NCI-H1417 treated with DMSO at 0.1 percent for 48 hours (cell line): ENCODE measurements at places on chromosomes 13 and 19.
A peak's percentile ranks its signal among the peaks of the same experiment; 100 is the strongest.

DNA sequence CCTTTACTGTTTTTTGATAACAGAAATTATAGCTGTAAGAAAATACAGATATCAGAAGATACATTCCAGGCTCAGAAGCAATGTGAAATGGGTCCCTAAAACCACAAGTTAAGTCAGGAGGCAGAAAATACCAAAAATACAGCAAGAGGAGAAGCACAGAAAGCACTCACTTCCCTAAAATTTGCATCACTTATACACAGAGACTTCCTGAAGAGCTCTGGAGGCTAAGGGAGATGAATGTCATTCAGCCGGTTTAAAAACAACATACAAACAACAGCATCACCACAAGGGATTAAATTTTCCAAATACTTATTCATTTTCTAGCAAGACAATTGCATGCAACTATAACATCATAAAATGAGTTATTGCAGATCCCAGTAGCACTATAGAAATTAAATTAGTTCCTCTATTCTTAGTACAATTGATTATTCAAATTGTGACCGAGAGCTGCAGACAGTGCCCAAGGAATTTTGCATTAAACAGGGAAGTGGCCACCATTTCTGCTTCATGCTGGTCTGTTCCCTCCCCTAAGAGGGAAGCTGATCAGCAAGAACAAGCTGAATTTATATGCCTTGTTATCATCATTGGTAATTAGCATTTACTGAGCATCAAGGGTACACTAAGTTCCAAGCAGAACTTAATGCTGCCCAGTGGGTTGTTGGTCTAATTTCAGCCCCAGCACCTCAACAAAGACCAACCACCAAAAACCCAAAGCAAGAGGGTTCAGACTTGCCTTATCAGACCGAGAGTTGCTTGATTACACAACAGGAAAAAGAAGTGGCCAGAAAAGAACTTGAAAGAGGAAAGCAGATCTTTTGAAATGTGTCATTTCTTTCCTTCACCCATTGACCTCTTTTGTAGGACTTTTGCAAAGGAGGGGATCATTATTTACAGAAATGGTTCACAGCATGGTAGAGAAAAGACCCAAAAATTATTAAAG, 140.7 kb downstream of the KCTD12 start:
- no peak for DNase-seq

DNA sequence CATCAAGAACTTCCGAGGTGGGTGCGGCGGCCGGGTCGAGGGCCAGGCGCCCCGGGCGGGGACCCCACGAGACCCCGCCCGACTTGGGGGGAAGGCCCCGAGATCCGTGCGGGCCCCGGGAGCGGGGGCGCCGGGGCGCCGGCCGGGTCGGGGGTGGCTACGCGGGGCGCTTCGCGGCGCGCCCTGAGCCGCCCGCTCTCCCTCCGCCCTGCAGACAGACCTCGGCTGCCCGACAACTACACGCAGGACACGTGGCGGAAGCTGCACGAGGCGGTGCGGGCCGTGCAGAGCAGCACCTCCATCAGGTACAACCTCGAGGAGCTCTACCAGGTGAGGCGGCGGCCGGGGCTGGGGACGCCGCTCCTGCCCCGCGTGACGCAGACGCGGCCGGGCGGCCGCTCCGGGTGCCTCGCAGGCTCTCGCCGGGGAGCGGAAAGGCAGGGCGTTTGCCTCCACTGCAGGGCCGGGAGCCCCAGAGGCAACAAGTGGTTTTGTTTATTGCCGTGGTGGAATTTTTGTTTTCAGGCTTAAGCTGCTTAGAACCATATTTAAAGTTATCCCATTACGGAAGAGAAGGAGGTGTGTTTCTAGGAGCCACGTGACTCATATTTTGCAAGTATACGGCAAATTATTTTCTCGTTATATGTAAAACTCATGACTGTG, 477 bp downstream of the CUL4A start:
- peak; percentile 2 for DNase-seq

GRCh38 chr19:38839816-38840582, 8.4 kb upstream of the ECH1 start:
- DNase-seq, result no peak

GRCh38 chr13:51539887-51540286, 44.4 kb upstream of the WDFY2 start:
- DNase-seq, result no peak

GRCh38 chr19:33800012-33800680, 3.5 kb downstream of the KCTD15 start:
- DNase-seq, result no peak

DNA sequence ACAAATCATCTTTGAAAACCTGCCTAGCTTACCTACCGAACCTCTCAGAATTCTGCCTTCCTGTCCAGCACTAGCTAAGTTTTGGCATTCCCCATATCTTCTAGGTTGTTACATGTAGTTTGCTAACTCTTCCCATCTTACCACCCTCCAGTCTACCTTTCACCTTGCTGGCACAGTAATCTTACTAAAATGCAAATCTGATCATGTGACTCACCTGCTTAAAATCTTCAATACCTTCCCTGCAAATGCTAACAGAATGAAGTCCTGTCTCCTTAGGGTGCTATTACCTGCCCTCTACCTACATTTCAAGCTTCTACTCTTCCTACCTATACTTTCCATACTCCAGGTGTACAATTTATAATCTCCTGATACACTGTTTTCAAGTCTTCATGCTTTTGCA, 30.4 kb downstream of the INTS6 start:
- DNase-seq, result no peak

GRCh38 chr13:34617473-34618083, 324.5 kb upstream of the NBEA start:
- DNase-seq, result no peak

DNA sequence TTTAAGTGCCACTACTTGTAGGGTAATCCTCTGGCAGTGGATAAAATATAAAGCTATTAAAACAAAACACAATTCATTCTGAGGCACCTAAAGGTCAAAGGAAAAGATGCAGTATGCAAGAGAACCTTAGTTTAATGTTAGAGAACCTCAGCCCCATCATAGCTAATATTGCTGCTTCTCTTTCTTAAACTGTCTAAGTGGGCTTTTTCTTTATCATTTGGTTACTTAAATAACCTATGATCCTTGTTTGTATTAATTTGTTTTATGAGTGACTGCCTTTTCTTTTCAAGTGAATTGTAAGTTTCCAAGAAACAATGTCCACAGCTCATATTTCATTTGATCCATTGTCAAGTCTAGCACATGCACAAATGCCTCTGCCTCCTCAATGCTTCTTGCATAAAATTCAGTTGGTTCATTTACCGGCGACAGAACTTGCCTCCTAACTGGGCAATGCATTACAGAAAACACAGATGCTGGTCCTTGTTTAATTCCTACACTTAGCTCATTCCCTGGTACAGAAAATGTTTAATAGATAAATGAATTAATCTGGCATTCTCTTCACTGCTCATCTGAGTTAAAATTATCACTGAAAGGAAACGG, 1049.8 kb downstream of the OLFM4 start:
- DNase-seq, result no peak

DNA sequence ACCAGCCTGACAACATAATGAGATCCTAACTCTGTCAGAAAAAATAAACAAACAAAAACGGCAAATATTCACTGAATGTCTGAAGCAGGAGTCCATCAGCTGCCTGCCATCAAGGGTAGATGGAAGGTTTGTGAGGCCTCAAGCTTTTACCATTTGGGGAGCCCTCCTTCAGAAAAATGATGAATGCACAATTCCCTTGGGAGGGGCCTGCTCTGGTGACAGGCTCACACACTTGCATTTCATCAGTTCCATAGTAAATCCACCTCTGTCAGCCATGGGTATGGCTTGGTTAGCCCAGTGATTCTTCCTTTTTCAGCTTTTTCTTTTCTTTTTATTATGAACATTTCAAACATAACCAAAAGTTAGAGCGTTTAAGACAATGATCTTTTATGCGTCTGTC, 26.3 kb upstream of the KATNAL1 start:
- DNase-seq, result no peak

- DNase-seq, result no peak
Measured at GRCh38 chr13:108915095-108915633, 285.8 kb downstream of the MYO16 start.

GRCh38 chr19:21611659-21612402, 106.4 kb downstream of the ZNF429 start:
- no peak for DNase-seq

DNA sequence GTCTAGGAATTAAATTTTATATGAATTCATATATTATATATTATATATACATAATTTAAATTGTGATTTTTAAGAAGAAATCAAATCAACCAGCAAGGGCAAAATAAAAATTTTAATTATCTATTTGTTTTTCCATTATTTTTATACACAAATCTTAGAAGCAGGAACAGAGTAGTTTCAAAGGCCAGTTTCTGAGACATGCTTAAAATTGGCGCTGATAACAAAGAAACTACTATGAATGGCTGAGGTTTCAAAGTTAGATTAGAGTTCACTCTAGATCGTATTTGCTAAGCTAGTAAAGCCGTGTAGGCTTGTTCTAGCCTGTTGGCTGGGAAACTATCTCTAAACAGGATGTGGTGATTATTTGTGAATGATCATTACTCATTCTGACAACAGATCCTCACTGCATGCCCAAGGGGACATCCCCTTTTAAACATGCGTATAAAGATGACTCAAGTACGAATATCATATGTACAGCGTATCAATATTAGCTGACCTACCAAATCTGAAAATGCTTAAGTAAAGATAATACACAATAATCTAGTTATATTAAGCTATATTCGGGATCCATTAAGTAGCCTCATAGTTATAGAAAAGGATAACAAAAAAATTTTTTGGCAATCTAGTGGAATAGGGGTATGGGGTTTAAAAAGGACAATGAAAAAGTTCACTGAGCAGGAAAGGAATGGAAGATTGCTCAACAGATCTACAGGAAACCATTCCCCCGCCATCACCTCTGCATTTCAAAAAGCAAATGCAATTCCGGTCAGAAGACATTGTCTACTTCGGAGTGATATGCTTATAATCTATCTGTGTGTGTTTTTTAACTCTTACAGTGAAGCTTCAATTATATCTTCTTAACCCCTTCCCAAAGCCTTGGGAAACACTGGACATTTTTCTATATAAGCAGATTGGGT, 150.1 kb downstream of the SHISA2 start:
- DNase-seq, result no peak

DNA sequence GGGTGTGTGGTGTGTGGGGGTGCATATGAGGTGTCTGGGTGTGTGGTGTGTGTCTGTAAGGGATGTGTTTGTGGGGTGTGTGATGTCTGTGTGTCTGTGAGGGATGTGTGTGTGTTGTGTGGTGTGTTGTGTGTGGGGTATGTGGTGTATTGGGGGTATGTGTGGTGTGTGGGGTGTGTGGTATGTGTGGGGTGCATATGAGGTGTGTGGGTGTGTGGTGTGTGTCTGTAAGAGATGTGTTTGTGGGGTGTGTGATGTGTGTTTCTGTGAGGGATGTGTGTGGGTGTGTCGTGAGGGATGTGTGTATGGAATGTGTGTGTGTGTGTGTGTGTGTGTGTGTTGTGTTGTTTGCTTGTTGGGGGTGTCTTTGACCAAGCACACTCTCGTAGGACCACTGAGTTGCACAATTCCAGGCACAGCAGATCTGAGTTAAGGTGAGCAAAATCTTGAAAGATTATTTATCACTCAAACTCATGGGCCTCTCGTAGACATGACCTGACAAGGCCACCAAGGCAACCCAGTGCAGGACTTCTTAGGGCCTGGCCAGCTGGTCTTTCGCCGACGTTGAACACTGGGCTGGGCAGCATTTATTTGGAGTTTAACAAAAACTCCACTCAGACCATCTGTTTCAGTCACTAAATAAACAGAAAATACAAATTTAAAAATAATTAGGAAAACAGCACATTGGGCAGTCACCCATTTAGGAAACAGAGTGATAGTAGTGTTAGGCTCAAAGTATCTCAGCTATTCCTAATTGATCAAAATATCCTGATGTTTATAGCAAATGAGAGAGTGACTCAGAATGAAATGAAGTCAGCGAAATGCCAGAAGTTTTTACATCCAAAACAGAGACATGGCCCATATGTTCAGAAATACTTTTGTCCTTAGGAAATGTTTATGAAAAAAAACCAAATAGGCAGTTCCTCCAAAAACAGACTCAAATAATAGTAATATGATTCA, 301.1 kb downstream of the FGF9 start:
- DNase-seq, result no peak

- DNase-seq, result no peak
Measured at GRCh38 chr13:22270881-22271280, 600.0 kb downstream of the FGF9 start.

DNA sequence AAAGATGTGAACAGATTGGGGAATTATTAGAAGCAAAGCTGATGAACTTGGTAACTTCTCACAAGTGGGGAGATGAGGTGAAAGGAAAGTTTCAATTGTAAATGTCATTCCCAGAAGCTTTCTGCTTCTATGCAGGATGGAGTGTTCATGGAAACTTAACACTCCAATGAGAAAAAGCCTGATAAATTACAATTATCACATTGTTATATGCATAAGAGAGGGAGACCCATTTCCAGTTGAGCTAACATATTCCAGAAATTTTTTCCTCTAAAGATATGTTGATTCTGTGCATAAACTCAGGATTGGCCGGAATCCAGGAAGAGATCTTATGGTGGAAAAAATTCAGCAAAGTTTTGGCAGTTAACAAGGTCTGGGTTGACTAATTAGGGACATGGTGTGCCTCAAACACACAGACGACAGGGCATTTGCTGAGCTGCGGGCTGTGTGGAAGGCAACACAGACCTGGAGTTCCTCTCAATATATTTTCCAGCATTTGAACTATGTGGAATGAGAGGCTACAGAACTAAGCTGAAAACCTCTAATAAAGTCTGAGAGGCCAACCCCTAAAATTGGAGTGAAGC, 64.9 kb upstream of the FGF14 start:
- no peak for DNase-seq

- no peak for DNase-seq
Measured at GRCh38 chr13:34465423-34465922, 476.6 kb upstream of the NBEA start.

GRCh38 chr19:47623921-47624391, 15.0 kb downstream of the BICRA start:
- no peak for DNase-seq

- peak; percentile 45 for DNase-seq
Measured at GRCh38 chr19:10259162-10259905, 7.3 kb downstream of the MRPL4 start.

DNA sequence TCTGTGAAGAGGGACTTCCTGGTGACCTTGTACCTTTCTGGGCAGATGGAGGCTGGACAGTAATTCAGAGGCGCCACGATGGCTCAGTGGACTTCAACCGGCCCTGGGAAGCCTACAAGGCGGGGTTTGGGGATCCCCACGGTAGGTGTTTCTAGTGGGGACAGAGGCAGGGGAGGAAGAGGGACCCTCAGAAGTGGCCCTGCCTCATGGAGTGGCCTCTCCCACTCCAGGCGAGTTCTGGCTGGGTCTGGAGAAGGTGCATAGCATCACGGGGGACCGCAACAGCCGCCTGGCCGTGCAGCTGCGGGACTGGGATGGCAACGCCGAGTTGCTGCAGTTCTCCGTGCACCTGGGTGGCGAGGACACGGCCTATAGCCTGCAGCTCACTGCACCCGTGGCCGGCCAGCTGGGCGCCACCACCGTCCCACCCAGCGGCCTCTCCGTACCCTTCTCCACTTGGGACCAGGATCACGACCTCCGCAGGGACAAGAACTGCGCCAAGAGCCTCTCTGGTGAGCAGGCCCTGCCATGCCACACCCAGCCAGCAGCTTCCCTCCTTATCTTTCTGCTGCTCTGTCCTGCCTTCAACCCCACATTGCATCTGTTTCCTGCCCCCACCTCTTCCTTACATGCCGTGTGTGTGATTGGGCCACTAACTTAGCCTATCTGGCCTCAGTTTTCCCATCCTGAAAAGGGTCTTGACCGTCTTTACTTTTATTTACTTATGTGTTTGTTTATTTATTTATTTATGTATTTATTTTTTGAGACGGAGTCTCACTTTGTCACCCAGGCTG, 7.3 kb downstream of the ANGPTL4 start:
- no peak for DNase-seq
